ENCODE measurements at places on chromosomes 7 and 10. TPM values are rescaled to one million over a fixed set of nuclear protein-coding genes. Genes with fewer than 3 reads are reported as not detected.

DNA sequence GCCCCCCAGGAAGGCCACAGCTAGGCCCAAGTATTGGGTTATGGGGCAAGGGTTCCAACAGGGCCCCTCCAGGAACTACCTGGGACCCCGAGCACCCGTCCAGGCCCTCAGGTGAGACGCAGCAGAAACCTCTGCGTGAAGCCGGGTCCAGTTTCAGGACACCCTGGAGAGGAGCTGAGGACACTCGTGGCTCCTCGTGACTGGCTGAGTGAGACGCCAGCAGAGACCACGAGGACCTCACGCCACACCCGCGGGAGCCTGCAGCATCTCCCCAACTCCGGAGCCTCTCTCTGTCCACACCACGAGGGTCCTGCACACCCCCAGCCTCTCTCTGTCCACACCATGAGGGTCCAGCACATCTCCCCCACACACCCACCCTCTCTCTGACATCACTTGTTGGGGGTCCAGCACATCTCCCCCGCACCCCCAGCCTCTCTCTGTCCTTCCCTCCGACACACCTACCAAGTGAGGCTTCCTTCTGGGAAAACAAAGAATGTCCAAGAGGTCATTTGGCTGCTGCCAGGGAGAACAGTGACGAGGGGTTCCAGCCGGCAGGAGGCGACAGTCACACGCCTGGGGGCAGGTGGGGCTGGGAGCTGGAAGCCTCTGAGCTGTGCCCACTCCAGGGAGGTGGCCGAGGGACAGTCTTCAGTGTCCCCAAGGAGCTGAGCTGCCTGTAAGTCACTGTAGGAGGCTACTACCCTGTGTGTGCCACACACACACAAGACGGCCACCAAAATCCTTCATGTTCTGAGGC lies 46.1 kb upstream of the PPP2R2D start:
- DNase-seq, result no peak

DNA sequence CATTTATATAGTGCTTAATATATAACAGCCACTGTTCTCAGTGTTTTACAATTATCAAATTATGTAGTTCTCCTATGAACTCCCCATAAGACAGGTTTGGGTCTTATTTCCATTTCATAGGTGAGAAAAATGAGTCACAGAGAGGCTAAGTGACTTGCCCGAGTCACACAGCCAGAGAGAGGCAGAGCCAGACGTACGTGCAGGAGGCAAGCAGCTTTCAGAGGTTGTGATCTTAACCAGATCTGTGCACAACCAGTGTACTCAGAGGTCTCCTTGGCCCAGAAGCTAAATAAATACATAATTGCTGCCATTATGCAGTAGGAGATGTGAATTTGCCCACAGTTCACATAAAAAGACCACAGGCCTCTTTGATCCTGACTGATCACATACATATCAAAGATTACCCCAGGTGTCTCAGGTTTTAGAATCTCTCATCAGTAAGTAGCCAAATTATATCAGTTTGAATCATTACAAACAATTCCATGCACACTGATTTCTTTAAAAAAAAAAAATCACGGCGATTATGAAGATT lies 304.7 kb upstream of the AOAH start:
- DNase-seq, result no peak

Gene LIPN
- not detected for total RNA-seq

DNA sequence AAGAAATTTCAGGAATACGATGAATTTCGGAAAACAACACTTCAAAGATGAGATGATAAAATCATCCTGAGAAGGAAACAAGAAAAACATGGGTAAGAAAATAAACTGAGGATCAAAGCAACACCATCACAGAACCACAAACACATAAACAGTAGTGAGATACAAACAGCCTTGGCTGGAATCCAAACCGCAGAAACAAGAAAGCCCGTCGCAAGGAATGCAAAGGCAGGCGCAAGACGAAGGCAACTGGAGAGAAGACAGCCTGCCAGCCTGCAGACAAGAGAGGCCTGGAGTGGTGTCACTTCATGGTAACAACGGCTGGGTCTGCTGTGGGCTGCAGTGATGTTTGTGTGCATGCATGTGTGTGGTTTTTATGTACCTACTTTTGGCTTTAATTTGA lies 61.8 kb upstream of the DRGX start:
- DNase-seq, result no peak

DNA sequence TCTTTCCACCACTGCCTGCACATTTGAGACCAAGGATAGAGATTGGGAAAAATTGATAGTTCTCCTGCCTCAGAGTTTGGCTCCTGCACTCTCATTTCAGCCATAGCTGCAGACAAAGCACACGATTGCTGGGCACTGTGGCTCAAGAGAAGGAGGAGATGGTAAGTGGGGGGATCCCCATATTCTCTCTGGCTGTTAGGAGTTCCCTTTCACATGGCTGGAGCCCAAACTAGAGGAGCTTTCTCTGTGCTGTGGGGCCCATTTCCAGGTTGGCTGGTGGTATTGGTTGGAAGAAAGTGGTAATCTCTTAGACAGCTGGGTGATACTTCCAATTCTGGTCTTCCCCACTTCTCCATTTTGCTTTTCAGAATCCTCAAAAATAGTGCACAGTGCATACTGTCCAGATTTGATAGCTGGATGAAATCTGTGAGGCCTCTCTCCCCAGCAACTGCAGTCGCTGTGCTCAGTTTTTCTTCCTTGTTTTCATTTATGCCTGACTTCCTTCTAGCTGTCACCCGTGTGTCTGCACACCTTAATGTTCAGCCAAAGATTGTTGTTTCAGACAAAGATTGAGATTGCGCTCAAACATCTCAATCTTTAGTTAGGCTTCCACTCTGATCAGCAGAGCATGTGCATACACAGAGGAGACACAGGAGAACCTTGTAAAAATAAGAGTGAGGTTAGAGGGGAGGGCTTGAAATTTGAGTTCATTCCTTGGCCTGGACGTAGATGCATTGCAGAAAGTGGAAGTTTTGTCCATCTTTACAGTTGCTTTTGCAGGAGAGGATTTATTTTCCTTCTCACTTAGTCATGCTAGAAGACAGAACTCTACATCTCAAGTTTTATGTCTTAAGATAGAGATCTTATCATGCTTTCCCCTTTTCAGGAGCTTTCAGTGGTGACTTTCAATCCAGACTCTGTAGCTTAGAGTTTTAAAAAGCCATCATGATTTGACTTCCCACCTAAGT lies 28.6 kb downstream of the RABGEF1 start:
- no peak for DNase-seq

GRCh38 chr7:66952343-66953043 lies 31.5 kb downstream of the TMEM248 start:
- DNase-seq, result no peak

Gene DLX5
- not detected for total RNA-seq

- no peak for DNase-seq
Observed at GRCh38 chr7:12861070-12861469, 173.6 kb downstream of the ARL4A start.

Gene BTBD16
- not detected for total RNA-seq

Gene MYH16
- not detected for total RNA-seq

DNA sequence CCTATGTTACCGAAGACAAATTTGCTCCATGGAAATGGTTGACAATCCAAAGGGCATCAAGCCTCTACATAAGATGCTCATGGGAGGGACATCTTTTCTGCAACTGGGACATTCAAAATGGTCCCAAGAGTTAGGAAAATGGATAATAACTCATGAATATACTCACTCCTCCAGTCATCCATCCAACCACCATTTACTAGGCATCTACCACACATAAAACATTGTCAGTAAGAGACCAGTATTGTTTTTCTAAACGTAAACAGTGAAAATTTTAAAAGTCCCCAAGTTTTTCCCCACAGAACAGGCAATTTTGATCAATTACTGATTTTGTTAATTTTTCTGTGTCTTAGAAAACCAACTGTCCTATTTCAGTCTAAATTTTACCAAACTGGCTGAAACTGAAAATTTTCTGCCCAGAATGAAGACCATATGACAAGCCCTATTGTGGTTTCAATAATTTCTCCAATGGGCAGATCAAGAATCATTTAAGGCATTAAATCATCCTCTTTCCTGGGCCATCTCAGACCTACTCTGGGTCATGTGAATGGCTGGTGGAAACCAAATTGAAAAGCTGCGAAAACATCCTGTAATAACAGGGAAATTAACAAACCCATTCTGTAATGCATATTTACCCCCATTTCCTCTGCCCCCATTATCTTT lies 24.2 kb downstream of the PIK3AP1 start:
- DNase-seq, result no peak

DNA sequence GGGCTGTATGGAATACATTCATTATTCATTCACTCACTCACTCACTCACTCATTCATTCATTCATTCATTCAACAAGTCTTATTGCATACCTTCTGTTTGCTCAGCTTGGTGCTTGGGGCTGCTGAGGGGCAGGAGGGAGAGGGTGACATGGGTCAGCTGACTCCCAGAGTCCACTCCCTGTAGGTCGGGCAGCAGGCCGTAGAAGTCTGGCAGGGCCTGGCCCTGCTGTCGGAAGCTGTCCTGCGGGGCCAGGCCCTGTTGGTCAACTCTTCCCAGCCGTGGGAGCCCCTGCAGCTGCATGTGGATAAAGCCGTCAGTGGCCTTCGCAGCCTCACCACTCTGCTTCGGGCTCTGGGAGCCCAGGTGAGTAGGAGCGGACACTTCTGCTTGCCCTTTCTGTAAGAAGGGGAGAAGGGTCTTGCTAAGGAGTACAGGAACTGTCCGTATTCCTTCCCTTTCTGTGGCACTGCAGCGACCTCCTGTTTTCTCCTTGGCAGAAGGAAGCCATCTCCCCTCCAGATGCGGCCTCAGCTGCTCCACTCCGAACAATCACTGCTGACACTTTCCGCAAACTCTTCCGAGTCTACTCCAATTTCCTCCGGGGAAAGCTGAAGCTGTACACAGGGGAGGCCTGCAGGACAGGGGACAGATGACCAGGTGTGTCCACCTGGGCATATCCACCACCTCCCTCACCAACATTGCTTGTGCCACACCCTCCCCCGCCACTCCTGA lies 2.4 kb downstream of the EPO start:
- DNase-seq, result no peak

DNA sequence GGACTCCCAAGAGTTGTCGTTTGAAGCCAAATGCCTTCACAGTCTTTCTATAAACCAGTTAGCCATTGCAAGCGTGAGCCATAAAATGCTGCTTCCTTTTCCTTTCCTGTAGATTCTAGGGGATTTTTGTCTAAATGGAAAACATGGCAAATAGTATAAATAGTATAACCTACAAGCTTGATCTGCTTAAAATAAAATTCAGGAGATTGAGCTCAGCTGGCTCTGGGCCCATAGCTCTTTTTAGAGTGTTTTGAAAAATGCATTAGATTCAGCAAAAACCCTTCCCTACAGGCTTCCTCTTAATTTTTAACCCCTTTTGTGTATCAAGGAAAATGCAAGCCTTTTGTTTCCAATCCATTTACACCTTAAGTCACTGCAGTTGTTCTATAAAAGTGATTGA lies 190.1 kb upstream of the GDF10 start:
- DNase-seq, result no peak

Gene TAS2R41
- not detected for total RNA-seq

Measured in right cardiac atrium (tissue), 5 donors.